ENCODE measurements at places on chromosomes 5 and 9.

DNA sequence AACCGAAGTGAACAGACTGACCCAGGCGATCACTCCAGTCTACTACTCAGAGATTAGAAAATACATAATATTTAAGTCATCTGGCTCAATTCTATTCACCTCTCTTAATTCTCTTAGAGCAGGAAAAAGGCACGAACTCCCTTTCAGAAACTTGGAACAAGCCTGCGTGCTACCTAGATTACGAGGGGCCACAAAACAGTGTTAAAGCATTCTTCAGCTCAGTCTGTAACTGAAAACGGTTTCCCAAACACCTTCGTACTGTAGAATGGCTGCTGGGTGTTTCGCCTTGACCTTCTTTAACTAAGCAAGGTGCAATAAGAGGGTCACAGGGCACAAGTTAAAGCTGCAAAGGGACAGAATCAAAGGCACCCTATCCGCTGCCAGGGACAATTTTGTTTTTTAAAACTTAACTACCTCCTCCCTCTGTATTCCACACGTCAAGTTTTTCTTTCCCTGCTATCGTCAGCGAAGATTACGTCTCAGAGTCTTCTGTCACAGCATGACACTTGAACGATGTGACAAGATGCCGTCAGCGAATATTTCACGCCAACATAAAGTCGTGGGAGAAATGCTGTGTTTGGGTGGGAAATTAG lies 687 bp downstream of the LYSMD3 start:
- no peak for DNase-seq

DNA sequence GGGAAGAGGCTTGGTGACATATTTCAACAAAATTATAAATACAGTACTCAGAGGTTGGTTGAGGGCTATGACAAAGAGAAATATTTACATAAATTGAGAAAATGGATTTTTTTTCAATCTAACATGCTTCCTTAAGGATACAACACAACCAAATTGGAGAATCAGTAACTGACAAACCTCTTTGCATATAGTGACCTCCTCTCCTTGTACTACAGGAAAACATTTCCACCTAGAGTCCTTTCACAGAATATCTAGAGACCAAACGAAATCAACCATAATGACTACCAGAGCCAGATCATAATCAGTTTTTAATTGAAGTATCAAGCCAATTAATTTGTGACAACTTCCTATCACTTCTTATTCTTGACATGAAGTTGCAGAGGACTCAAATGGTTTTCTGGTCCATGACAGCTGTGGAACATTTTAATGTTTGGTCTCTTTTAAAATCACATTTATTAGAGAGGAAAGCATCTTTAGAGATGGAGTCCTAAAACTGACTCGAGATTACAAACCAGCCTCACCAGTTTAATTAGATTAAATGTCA lies 1636.5 kb upstream of the C9orf72 start:
- DNase-seq = no peak

DNA sequence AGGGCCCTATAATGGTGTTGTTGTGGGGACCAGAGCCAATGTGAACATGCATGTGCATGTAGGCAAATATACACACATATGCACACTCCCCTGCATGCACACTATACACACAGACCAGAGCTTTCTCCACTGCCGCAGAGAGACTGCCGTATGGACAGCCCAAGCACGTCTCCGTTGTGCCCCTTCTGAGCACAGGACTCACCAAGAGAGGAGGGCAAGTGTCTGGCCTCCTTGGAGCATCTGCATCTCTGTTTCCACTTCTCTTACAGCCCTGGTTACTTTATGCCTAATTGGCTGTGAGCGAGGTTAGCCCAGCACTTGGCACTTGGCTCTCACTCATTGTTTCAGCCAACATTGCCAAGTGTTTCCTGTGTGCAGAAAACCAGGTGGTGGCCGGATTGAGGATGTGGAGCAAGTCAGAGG lies 30.4 kb downstream of the CSF2 start:
- DNase-seq = no peak

DNA sequence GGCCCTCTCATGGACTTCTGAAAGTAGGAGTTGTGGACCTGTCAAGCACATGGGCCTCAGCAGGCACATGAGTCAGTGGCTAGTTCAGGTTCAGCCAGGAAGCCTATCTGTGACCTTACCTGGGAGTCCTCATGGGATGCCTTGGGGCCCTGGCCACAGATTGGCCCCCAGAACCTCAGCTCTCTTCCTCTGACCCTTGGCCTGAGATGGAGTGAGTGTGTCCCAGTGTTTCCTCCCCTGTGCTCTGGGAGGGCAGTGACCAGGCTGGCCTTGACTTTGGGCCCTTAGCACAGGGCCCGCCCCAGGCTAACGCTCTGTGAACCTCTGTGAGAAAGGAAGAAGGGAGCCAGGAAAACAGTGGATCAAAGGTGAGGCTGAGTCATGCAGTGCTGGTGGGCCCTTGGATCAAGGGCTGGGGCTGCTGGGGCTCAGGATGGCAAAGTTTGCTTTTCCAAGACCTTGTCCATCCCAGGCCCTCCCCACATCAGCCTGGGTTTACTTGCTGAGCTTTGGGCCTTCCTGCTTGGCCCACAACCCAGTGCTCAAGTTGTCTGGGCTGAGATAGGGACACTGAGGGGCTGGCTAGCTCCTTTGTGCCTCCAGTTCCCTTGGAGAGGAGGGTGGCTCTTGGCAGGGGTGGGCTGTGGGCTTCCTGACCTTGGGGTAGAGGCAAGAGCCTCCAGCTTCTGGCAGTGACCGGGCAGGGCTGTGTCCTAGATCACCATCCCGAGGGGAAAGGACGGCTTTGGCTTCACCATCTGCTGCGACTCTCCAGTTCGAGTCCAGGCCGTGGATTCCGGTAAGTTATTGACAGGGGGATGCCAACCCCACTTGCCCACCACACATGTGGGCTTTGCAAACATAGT lies 41.4 kb downstream of the RGS3 start:
- DNase-seq = no peak

- DNase-seq = no peak
Observed at GRCh38 chr9:35029852-35030251, 40.3 kb downstream of the DNAJB5 start.

GRCh38 chr9:82539146-82539545 lies 523.8 kb downstream of the RASEF start:
- DNase-seq = no peak

GRCh38 chr5:33679791-33680190 lies 212.0 kb downstream of the ADAMTS12 start:
- no peak for DNase-seq

- DNase-seq = no peak
Observed at GRCh38 chr9:69502671-69503301, 169.4 kb downstream of the APBA1 start.

DNA sequence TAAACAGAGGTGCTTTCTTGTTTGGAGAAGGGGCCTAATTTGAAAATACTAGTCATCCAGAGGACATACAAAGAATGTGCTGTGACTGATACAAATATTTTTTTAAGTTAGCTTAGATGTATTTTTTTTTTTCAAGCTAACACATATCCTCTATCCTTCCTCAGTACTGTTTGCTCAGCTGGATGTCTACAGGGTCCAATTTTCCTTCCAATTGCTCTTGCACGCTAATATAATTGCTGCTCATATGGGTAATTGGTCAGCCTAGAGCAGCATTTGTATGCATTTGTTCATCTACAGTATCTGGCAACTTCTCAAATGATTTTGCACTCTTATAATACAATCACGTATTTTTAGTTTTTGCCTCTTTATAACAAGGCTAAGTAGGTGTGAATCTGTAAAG lies 84.7 kb downstream of the ZDHHC21 start:
- DNase-seq = peak; percentile 66

GRCh38 chr5:147939431-147940114 lies 33.2 kb upstream of the C5orf46 start:
- no peak for DNase-seq

GRCh38 chr5:179124853-179125788 lies 64.9 kb downstream of the ZNF354C start:
- no peak for DNase-seq

DNA sequence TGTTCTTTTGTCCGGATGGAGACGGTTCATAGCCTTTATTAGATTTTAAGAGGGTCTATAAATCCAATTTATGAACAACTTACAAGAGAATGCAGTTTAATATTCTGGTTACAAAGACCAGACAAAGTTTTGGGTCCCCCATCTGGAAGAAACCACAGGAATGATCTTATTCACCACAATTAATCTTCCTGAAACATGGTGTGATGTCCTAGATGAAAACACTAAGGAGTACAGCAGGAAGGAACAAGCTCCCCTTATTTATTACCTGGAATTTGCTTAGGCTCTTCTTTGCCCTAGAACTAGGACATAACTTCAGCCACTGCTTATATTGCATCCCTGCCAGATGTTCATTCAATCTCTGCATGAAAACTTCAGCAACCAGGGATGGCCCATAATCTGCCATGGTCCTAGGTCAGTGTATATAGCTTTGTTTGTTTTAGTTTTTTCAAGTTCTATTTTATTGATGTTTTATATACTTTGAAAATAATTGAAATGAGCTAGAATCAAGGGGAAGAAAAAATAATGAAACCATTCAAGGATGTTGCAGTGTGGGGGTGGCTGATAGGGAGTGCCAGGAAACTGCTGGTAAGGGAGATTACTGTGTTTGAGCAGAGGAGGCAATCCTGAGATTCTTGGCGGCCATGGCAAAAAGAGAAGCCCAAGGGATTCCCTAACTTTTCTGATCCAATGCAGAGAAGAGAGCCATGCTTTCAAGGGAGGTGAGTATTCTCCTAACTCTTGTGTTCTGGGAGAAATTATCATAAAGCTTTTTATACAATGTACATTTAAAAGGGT lies 16.8 kb downstream of the TXNDC8 start:
- no peak for DNase-seq

GRCh38 chr5:76930083-76930482 lies 22.8 kb upstream of the CRHBP start:
- DNase-seq = no peak

GRCh38 chr5:33408816-33409215 lies 31.9 kb upstream of the TARS1 start:
- no peak for DNase-seq

DNA sequence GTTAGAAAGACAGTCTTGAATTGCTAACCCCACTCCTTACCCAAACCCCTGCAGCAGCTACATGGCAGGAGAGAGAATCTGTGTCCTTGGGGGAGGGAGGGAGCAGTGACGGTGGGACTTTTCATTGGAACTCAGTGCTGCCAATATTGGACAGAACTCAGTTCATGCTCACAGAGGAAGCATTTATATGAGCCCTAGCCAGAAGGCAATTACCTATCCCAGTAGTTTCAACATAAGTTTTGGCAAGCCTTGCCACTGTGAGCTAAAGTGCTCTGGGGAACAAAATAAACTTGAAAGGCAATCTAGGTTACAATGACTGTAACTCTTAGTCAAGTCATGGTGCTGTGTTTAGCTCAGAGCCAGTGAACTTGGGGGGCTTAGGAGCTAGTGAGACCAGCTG lies 1013.4 kb upstream of the COX7C start:
- no peak for DNase-seq

DNA sequence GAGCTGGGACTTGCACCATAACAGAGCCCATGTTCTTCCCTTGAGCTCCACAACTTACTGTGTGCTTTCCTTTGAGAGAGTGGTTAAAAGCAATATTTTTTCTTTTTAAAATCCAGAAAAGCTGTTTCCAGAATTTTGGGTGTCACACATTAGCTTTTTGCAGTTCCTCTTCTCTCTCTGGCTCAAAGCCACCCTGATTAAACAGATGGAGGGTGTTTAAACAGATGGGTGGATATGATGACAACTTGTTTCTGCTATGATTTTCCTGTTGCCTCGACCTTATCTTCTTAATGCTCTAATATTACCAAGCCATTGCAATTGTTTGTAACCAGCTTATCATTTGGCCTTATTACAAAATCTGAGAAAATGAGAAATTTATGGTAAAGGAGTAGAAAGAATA lies 22.9 kb upstream of the CFAP95 start:
- no peak for DNase-seq

- no peak for DNase-seq
Observed at GRCh38 chr5:133870661-133871060, 97.8 kb downstream of the C5orf15 start.

DNA sequence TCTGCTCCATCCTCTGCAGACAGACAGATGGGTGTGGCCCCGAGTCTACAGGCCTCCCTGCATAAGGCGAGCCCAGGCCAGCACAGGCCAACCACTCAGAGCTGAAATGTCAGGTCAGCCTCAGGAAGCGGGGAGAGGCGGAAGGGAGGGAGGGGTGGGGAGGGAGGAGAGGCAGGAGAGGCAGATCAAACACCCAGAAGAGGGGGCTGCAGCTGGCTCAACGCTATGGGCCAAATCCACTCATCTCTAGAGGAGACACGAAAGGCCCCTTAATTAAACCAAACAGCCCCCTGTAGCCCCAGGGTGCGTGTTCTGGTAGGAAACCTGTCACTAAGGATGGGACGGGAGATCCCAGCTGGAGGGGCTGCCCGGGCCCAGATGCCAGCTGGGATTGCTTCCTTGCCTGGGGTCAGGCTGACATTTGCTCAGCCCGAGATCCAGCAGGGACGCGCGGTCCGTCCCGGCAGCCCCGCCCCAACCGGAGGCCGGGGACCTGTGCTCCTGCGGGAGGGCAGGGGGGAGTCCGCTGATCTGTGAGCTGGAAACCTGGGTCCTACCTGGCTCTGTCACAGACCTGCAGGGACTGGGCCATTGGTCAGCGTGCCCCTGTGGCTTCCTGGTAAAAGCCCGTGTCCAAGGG lies 97.2 kb upstream of the SARDH start:
- no peak for DNase-seq

GRCh38 chr9:96490534-96491078 lies 40.6 kb downstream of the HABP4 start:
- DNase-seq = no peak

- DNase-seq = no peak
Observed at GRCh38 chr5:178385496-178385890, 152.9 kb upstream of the PHYKPL start.

DNA sequence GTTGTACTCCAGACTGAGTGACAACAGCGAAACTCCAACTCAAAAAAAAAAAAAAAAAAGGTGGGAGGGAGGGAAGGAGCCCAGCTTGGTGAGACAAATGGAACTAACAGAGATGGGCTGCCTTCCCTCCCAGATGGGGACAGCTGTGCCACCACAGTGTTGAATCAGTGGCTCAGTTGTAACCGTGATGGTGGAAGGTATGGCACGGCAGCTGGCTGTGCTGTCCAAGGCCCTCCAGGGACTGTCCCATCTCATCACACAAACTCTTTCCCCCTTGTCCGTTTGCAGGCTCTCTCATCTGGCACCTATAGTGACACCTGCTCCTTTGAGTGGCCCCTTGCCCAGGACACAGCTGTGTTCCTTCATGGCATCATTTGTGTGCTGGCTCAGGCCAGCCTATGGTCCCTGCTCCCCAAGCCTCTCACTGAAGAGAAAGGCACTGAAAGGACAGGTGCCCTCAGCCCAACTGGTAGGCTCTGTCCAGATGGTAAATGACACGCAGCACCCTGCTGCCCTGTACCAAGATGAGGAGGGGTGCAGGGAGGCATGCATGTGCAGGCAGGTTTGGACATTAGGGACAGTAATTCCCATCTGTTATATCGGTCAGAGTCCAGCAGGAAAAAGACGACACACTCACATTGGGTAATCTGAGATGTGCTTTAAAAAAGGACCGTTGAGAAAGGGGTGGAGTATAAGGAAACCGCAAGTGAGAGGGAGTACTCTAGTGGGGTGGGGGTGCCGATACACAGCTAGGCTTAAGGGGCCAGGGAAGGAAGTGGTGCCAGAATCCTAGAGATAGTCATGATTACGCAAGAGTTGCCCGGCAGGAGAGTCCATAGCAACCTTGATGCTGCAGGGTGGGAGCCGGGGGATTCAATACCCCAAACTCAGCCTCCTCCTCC lies 4.3 kb downstream of the SMIM33 start:
- no peak for DNase-seq
